ENCODE measurements at places on chromosomes 16 and 17.

DNA sequence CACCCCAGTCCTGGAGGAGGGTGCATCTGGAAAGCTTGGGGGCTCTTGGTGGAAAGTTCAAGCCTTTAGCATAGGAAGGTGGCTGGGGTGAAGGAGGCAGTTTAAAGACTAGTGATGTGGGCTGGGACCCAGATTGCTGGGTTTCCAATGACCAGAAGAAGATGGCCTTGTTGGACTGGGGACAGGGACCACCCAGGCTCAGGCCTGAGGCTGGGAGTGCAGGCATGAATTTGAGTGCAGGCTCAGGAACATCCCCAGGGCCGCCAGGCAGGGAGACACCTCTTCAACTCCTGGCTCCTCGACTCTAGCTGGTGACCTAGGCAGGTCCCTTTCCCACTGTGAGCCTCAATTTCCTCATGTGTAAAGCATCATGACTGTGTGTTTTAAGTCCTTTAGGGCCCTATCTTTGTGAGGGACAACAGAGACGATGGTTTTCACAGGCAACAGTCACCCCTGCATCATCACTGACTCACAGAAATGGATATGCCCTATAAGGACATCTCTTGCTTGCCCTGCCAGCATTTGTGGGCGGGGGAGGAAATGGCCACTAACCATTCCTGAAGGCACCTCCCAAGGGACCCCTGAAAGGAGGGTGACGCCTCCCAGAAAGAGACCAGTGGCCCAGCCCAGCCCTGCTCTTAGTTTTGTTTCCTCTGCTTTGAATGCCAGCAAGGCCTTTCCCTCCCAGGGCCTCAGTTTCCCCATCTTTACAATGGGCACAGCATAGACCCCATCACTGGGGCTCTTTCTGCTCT, 11.1 kb downstream of the NLRC5 start:
- DNase-seq, result no peak

DNA sequence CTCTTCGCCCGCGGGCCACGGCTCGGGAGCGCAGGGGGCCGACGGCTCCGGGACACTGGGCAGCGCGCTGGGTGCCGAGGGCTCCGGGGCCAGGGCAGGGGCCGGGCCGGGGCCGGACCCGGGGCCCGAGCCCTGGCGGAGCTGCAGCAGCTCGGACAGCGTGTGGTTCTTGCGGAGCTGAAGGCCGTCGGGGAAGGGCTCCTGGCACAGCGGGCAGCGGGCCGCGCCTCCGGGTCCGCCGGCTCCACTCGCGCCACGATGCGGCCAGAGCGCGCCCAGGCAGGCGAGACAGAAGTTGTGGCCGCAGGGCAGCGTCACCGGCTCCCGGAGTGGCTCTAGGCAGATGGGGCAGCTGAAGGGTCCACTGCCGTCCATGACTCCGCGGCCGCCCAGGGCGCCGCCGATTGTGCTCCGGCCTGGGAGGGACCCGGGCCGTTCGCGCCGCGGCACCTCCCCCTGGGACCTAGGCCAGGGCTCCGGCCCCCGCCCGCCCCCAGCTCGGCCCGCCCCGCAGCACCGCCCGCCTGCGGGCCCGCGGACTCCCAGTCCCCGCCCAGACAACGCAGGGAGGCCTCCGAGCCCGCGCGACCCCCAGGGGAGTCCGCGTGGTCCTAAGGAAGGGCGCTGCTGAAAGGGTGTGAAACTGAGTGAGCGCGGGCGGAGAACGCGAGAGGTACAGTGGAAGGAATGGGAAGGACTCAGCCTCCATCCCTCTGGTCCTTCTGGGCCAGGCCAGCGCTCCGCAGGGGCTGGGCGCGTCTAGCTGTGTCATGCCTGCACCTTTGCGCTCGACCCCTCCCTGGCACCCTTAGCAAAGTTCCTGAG, at the start of gene TRIM47:
Gene TRIM47, minus strand, starts transcription at position 408 of the 825 bp plus-strand sequence. Its CDS starts 33 bp downstream, at position 375.
- DNase-seq, result no peak

GRCh38 chr17:16398270-16399267, 16.8 kb upstream of the TRPV2 start:
- DNase-seq, result no peak

- DNase-seq, result peak; percentile 95
Measured at GRCh38 chr17:76182016-76182764, 41.1 kb upstream of the FOXJ1 start.

DNA sequence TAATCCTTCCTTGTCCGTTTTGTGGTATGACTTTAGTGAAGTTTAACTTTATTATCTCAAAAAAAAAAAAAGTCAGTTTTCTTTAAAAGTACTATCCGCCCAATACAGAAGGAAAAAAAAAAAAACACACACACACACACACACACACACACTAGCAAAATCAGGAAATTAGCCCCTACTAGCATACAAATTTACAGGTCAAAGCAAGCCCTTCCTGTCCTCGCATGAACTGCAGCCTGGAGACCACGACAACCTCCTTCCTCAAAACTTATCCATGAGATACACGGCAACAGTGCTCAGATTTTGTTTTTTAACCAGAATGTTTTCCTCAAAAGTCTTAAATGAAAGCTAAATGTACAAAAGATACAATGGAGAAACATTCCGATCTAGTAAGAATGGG, 16.2 kb downstream of the NCOR1 start:
- no peak for DNase-seq

GRCh38 chr17:12133183-12133582, 112.5 kb downstream of the MAP2K4 start:
- DNase-seq, result no peak

DNA sequence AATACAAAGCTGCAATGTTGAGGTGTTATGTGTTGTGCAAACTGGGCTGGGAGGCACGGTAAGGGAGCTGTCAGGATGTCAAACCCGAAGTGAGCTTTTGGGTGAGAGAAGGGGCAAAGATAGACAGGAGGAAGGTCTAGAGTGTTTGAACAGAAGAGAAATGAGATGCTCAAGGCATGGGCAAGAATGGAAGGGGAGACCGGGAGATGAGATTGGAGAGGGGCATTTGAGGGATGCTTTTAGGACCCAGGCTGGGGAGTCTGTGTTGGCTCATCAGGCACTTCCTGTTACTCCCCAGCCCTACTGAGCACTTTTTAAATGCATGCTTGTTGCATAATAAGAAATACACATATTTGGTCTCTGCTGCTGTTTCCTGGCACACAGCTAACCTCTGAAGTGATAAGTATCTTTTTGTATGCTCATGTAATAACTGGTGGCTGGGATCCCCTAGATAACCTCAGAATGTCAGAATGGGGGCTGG, 13.7 kb downstream of the UNC45B start:
- DNase-seq, result peak; percentile 74

DNA sequence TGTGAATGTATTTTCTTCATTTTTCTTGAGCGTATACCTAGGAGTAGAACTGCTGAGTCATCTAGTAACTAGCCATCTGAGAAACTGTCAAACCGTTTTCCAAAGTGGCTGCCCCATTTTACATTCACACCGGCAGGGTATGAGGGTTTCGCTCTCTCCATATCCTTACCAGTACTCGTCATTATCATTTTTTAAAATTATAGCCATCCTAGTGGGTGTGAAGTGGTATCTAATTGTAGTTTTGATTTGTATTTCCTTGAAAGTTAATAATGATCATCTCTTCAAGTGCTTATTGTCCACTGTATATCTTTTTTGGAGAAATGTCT, 6.0 kb downstream of the RNF157 start:
- no peak for DNase-seq

- DNase-seq, result no peak
Measured at GRCh38 chr17:65398040-65398787, 163.2 kb downstream of the AXIN2 start.

- no peak for DNase-seq
Measured at GRCh38 chr16:19687279-19687678, 30.7 kb downstream of the KNOP1 start.

DNA sequence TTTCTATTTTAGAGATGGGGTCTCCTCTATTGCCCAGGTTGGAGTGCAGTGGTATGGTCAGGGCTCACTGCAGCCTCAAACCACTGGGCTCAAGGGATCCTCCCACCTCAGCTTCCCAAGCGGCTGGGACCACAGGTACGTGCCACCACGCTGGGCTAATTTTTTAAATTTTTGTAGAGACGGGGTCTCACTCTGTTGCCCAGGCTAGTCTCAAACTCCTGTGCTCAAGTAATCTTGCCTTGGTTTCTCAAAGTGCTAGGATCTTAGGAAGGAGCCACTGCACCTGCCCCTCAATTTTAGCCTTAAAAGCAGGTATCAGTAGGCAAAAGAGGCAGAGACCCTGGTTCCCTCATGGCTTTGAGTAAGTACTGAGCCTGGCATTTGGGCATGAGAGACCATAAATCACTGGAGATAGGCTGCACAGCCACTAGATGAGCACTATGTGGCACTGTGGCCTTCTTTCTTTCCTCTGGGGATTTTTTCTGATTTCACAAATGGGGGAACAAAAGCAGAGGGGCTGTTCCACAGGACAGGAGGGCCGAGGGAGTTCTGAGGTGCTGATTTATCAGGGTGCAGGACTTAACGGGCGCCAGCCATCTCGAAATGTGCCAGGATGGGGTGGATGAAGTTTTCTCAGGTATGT, 82.2 kb downstream of the PLXDC1 start:
- DNase-seq, result peak; percentile 80

- no peak for DNase-seq
Measured at GRCh38 chr16:21943571-21943970, 9.6 kb upstream of the UQCRC2 start.

Data from AML-193 (cell line).